NCI-H446 (cell line): ENCODE measurements at places on chromosomes 2 and 18.

DNA sequence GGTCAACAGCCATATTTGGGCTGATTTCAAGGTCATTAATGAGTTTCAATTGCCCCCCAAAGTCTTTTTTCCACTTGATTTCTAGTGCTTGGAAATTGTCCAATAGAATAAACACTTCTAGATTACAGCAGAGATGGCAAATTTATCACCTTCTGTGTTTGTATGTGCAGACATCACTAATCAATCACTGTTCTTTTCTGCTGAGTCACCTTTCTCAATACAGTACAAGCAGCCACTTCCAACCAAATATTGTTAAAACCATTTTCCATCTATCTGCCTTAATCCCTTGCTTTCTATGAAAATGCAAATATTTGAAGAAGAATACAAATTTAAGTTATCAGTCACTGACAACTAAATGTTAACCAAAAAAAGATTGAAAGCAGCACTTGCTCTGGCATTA lies 40.2 kb upstream of the ZNF521 start:
- no peak for DNase-seq

DNA sequence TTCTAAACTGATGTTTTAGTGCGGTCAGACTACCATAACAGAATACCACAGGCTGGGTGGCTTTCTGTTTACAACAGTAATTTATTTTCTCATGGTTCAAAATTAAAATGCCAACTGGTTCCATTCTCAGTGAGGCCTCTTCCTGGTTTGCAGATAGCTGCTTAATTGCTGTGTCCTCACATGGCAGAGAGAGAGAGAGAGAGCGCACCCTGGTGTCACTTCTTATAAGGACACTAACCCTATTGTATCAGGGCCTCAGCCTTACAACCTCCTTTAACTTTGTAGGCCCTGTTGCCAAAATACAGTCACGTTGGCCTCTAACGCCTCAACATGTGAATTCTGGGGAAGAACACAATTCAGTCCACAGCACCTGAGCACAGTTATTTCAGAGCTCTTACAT lies 37.5 kb upstream of the ZNF385B start:
- DNase-seq: peak; percentile 33

GRCh38 chr18:31686572-31686971 lies 2.2 kb upstream of the B4GALT6 start:
- DNase-seq: no peak

DNA sequence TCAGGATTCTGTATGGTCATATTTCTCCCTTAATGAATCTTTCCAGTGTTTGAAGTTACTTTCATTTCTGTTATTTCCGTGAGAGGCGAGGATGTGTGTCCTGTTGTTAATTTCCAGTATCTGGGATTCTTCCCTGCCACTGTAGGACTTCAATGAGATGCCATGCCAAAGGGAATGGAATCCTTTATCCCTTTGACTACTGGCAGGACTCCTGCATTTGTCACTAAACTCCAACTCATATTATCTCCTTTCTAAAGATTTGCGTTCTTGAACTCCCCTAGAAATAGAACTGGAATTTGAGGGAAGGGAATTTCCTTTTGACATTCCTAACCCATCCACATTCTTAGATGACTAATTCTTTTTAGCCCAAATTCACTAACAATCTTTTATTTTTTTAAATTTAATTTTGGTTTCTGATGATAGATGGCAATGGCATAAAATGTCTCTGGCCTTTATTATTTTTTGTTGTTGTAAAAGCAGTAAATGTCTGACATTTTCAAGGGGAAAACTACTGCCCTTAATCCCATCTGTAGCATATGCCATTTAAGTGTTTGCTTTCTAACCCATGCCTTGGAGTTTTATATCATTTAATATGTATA lies 87.8 kb upstream of the EML6 start:
- DNase-seq: no peak

DNA sequence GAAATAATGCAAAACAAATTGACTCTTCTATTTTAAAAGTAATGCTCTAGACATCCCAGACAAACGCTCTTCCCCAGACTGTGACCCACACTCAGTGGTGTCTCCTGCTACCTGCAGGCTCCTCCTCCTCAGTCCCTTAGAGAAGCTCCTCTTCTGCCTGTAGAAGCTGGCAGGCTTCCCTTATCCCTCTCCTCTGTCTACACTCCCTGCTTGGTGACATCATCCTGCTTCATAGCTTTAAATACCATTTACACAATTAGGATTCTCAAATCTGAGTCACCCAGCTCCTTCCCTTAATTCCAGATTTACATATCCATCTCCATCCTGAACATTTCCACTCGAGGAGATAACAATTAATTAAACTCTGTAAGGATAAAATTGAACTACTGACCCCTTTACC lies 167.9 kb downstream of the FBXO15 start:
- no peak for DNase-seq

DNA sequence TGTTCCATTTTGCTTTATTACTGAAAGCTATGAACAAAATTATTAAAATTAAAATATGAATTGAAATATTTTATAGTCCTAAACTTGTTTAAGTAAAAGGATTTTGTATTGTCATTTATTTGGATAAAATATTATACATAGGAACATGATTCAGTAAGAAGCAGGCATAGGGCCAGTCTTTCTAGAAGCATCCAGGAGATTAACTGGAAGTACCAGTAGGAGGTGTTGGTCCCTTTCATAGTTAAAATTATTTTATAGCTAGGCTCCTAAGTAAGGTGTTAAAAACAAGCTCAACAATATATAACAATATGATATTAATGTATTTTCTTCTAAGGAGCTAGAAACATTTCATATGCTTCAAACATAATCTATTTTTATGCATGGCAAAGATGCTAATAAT lies 43.7 kb downstream of the FIGN start:
- no peak for DNase-seq

DNA sequence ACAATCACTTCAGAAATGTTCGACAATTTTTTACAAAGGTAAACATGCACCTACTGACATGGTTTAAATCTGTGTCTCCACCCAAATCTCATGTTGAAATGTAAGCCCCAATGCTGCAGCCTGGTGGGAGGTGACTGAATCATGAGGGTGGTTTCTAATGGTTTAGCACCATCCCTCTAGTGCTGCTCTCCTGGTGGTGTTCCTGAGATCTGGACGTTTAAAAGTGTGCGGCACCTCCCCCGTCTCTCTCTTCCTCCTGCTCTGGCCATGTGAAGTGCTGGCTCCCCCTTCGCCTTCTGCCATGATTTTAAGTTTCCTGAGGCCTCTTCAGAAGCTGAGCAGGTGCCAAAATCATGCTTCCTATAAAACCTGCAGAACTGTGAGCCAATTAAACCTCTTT lies 28.3 kb downstream of the MAP3K2 start:
- DNase-seq: no peak

DNA sequence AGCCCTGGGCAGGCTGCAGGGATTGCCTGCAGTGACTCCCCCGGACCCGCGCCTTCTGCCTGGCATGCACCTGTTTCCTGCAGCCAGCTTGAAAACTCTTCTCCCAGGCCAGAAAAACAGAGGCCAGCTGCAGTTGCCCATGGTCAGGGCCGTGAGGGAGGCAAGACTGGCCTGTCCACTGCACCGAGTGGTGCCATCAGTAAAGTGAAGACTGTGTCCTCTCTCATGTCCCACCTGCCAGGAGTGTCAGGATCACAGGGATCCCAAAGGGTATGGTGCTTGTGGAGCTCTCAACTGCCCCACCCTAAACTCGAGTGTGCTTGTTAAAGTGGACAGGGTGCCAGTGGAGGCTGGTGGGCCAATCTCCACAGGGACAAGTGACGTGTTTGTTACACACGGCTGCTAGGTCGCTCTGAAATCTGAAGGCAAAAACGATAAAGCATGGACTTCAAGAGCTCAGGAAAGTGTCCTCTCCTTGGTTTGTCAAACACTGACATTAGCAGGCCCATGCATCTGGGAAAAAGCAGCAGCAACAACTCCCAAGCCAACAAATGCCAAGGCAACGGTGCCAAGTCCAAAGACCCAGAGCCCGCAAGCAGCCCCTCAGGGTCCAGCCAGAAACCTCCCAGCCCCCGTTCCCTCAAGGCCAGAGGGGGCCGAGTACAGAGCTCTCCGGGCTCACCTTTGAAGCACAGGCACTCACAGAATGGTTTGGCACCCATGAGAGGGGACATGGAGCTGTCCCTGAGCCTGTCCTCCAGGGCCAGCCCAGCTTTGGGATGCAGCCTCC lies 213.2 kb downstream of the HDAC4 start:
- no peak for DNase-seq

GRCh38 chr2:38028829-38029228 lies 47.1 kb downstream of the CYP1B1 start:
- DNase-seq: no peak

GRCh38 chr2:162221064-162221463 lies 22.2 kb downstream of the FAP start:
- DNase-seq: peak; percentile 16

GRCh38 chr2:236968101-236968879 lies 117.4 kb upstream of the COPS8 start:
- DNase-seq: no peak

DNA sequence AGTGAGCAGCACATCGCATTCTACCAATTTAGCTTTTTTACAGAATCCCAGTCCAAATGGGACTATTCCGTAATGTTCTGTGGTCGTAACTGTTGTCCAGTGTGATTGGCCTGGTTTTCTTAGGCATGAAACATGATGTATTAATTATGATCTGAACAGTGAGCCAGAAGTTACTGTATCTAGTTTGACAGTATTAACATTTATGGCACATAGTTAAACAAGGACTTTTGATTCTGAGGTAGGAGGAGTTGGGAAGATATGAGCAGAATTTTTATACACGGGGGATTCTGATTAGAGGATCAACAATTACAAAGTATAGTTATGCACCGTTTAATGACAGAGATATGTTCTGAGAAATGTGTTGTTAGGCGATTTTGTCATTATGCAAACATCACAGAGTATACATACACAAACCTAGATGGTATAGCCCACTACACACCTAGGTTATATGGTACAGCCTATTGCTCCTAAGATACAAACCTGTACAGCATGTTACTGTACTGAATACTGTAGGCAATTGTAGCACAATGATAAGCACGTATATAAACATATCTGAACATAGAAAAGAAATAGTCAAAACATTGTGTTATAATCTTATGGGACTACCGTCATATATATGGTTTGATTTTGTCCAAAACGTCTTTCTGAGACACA lies 85.0 kb downstream of the DPP10 start:
- DNase-seq: no peak

DNA sequence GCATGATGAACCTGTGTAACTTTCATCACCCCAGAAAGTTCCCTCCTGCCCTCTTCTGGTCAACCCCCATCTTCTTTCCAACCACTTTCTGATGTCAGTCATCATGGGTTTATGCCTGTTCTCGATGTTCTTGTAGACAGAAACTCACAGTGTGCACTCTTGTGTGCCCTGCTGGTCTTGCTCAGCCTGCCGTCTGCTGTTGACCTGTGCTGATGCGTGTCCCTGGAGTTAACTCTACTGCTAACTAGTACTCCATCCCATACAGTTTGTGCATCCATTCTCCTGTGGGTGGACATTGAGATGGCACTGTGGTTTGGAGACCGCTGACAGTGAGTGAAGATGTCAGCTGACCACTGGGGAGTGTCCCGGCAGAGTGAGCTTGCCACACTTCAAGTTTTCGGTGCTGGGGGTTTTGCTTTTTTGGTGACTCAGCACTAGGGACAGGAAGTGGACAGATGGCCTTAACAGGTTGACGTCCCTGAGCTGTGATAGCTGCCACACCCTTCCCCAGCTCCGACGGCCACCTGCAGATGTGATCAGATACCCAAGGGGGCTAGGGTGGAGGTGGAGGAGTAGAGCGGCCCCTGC lies 14.8 kb downstream of the KLHL29 start:
- no peak for DNase-seq

DNA sequence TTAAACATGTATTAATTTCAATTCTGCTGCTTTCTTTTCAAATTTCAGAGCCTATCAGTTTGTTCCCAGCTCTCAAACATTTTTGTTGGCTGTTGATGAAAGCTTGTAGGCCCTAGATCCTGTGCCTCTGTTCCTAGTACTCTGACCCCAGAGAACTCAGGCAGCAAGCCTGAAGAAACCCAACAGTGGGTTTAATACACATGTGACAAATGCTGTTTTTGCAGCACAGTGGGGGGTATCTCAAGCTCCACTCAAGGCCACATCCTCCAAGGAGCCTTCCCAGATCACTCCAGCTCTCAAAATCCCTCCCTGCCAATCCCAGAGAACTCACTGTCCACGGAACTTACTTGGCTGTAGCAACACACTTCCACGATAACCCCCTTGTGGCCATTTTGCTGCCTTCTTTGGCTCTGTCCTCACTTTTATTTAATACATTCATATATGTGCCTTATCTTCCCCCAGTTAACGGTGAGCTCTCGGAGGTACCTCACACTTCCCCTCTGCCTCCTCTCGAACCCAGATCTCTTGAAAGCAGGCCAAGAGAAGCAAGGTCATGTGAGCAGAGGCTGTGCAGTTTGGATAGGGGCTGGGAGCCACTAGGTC lies 122.4 kb downstream of the TNS1 start:
- no peak for DNase-seq

- no peak for DNase-seq
Measured at GRCh38 chr2:109174626-109175349, 45.8 kb downstream of the SH3RF3 start.

DNA sequence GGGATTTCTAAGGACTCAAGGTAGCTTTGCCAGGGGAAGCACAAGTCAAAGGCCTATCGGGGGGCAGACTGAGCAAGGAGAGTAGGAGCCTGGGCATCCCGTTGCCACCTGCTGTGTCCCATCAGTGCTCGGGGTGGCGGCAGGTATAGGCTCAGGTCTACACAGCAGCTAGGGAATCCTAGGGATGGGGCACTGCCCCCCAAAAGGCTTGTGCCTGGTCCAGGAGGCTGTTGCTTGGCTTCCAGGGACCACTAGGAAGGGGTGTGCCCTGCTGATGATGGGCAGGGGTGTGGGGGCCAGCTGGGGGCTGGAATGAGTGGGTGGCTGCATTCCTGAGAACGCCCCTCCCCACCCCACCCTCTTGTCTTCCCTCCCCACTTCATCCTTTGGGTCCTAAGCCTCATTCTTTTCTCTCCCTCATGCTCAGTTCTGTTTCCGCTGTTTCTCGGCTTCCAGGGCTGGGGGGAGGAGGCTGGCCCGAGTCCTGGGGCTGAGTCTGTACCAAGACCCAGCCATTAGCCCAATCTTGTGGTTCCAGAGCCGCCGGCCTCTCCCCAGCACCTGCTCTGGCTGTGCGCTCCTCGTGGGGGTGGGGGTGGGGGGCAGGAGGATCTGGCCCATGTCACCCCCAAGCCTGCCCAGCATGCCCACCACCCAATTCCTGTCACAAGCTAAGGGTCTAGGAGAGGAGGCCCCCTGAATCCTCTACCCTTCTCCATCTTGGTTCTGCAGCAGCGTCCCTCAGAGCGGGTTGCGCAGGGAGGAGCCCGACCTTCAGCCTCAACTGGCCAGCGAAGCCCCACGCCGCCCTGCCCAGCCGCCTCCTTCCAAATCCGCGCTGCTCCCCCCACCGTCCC lies 12.8 kb downstream of the SPEG start:
- no peak for DNase-seq

GRCh38 chr2:60780721-60781120 lies 24.7 kb downstream of the PAPOLG start:
- no peak for DNase-seq

- DNase-seq: no peak
Measured at GRCh38 chr2:218993345-218994315, at the start of gene CRYBA2. CRYBA2 (minus strand) TSS chr2:218993422; CDS start chr2:218993176, 246 bp downstream.

GRCh38 chr2:120433816-120434290 lies 87.9 kb downstream of the INHBB start:
- no peak for DNase-seq
